DMS153 (cell line): ENCODE measurements at places on chromosomes 5 and 9.

- DNase-seq: no peak
Measured at GRCh38 chr5:136080483-136081216, 51.9 kb downstream of the TGFBI start.

- no peak for DNase-seq
Measured at GRCh38 chr9:126773004-126773607, 31.7 kb upstream of the ZBTB43 start.

- DNase-seq: no peak
Measured at GRCh38 chr5:142132916-142133315, 24.3 kb downstream of the NDFIP1 start.

- DNase-seq: no peak
Measured at GRCh38 chr5:78162253-78162862, 132.1 kb downstream of the AP3B1 start.

DNA sequence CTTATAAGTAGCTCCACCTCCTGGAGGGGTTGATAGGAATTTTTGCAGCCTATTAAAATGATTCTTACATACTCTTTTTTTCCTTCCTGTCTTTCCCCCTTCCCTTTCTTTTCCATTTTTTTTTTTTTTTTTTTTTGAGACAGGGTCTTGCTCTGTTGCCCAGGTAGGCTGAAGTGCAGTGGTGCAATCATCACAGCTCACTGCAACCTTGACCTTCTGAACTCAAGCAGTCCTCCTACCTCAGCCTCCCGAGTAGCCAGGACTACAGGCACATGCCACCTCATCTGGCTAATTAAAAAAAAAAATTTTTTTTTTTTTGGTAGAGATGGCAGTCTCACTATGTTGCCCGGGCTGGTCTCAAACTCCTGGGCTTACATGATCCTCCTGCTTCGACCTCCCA is 4.3 kb upstream of the TBC1D2 start:
- DNase-seq: no peak

- DNase-seq: no peak
Measured at GRCh38 chr5:133902511-133903118, 65.8 kb downstream of the C5orf15 start.

- DNase-seq: no peak
Measured at GRCh38 chr9:127935765-127936221, 1.9 kb downstream of the DPM2 start.

GRCh38 chr9:137373611-137373980 is 49.4 kb downstream of the EXD3 start:
- DNase-seq: no peak

- DNase-seq: no peak
Measured at GRCh38 chr9:117734523-117735314, 30.5 kb downstream of the TLR4 start.

DNA sequence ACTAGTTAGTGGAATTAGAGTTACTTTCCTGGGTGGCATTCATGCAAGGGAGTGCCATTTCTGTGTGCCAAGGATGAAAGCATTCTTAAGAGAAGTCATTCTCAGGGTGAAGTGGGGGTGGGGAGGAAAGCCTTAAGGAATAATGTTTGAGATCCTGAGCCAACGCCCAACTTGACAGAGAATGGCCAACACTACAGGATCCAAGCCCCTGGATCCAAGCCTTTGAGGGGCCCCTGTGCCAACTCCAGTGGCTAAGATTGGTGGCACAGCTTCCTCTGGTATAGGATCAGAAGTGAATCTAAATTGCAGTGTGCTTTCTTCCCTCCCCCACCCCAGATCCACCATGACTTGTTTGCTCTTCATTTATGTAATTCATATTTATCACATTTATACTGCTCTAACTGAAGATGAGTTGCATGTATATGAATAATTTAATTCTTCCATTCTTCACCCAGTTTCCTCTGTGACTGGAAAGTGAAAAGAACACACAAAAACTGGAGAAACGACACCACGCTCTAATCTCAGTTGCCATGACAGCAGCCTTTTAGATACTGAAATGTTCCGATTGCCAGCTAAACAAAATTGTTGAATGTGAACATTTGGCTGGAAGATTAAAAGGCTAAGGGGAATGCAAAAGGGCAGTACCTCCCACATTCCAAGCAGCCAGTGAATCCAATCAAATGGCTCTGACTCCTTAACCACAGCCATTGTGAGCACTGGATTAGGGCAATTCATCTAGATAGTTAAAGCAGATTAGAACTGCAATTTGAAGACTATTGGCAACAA is 4.5 kb downstream of the ZNF608 start:
- no peak for DNase-seq

- no peak for DNase-seq
Measured at GRCh38 chr9:35609001-35609819, 4.1 kb downstream of the TESK1 start.

GRCh38 chr9:131394464-131395156 is 724 bp downstream of the PRRC2B start:
- DNase-seq: no peak

DNA sequence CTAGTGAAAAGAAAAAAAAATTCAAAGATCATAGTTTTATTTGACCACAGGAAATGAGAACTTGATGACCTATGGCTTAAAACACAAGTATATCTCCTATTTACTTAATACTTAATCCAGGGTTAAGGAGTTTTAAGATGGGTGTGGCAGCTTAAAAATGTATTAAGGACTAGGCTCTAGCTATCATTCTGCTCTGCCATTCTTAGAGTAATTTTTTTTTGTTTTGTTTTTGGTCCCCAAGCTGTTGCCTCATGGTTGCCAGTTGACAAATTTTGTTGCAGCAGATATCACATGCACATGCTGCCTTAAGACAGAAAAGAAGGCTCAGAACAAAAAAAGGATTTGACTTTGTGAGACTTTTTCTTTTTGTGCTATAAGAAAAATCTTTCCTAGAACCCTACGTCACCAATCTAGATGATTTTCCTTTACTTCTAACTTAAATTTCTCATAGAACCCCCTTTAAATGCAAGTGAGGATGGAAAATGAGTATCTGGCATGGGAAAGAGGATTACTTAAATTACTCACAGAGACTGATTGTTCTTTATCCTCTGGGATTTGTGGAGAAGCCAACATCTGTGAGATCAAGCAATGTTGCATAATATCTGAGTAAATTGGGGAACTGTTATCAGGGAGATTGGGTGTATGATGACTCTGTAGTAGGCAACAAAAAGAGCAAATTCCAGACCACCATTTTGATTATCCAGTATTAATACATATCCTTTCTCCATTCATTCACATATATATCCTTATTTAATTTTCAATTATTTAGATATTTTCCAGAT is 364.7 kb upstream of the CD180 start:
- DNase-seq: no peak

DNA sequence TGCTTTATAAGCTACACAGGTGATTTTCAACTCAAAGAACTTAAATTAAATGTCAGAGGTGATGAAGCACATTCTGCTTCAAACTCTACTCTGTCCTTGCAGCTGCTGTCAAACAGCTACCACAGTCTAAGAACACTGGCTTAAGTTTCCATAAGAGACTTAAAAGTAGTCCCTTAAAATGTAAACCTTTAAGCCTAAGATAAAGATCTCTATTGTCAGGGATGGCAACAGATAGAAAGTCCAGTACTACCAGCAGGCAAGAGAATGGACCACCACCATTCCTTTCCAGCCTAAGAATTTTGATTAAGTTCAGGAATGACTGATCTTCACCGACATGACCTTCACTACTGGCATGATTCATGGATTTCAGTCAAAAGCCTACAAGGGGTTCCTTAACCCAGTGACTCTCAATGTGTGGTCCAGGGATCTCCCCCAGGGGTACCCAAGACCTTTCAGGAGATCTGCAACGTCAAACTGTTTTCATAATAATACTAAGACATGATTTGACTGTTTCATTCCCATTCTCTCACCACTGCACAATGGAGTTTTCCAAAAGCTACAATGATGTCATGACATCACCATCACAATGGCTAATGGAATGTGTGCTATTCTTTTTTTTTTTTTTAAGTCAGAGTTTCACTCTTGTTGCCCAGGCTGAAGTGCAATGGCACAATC is 41.1 kb upstream of the PLPP6 start:
- no peak for DNase-seq

DNA sequence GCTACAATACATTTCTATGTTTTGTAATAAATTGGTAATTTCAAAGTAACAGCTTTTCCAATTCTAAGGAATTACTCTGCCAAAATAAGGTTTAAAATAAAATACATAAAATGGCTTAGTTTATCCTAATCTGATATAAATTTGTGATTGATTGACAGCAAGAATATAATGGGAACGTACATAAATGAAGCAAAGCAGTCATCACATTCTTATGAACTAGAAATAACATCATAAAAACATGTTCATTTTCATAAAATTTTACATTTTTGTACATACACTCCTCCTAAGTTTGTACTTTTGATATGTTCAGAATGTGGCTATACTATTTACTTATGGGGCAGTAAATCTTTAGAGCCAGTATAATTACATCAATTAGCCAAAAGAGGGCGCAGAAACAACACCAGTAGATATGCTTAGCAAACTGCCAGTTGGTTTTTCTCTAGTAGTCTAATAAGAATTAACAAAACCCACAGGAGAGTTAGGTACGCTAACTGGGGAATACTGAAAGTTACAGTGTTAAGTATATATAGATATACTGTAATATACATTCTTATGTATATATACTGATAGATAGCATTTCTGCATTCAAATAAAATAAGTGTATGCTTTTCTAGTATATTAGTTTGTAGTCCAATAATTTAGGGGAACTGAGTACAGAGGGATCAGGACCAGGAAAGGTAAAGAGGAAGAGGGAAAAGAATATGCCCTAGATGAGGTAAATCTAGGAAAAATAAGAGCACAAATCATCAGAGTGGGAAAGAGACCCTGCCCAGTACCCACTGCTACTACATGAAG is 76.8 kb downstream of the ZDHHC21 start:
- DNase-seq: peak; percentile 39

DNA sequence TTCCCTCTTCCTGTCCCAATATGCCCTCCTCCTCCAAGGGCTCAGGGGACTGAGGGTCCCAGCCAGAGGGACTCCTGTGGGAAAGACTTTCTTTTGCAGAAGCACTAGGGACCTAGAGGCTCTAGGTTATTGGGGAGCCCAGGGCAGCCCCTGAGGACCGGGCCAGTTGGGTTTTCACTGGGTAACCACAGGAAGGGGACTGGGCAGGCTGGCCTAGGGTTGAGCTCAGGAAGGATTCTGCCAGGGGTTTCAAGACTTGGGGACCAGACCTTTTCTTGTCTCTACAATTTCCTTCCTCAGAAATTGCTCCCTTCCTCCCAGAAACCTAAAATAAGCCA is 24.4 kb upstream of the HMCN2 start:
- no peak for DNase-seq

DNA sequence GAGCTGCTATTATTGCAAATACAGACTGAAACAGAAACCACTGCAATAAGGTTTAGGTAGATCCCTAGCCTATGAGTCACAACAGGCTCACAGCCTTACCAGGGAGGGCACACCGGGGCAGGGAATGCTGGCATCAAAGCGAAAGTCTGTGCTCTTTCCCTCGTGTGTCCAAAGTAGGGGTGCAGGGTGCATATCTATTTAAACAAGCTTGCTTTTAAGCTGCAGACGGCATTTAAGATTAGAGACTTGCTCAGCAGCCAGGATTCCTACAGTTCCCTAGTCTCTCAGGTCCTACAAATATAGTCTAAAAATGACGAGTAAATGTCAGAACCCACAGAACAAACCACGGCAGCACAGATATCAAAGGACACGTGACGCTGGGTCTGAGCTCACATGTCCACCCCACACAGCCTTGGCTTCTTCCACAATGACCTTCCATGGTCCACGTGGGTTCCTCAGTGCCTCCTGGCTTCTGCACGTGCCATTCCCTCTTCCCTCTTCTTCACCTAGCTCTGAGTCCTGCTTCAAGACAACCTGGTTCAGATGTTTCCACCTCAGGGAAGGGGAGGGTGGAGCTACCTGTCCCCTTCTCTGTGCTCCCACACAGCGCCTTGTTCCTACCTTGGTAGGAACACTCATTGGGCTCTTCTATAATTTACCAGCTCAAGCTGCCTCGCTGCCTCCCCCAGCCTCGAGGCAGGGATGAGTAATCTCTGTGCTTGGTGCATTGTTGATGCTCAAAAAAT is 193.2 kb downstream of the MAPKAP1 start:
- no peak for DNase-seq

DNA sequence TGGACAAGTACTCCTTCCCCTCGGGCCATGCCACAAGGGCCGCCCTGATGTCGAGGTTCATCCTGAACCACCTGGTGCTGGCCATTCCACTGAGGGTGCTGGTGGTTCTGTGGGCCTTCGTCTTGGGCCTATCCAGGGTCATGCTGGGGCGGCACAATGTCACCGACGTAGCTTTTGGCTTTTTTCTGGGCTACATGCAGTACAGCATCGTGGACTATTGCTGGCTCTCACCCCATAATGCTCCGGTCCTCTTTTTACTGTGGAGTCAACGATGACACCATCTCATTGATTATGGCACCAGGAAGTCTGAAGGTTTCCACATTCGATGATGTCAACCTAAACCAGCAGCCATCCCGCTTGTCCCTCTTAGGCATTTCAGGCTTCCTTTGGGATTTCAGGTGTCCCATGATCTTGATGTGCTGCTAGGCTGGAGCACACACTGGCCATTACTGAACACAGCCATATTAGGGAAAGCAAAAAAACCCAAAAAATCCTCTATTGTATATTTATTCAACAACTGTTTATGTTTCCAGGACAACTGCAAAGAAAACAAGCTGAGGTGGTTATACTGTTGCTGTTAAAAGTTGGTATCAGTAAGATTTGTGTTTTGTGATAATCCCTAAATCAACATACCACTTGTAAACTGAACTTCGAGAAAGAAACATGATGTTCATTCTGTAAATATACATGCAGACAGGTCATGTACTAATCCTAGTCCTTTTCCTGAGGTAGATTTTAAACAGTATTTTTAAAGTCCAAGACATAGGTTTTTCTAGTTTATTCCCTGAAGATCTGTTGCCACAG is 1.1 kb downstream of the PLPP6 start:
- DNase-seq: peak; percentile 59

GRCh38 chr9:33329117-33329563 is 38.8 kb downstream of the NFX1 start:
- no peak for DNase-seq

DNA sequence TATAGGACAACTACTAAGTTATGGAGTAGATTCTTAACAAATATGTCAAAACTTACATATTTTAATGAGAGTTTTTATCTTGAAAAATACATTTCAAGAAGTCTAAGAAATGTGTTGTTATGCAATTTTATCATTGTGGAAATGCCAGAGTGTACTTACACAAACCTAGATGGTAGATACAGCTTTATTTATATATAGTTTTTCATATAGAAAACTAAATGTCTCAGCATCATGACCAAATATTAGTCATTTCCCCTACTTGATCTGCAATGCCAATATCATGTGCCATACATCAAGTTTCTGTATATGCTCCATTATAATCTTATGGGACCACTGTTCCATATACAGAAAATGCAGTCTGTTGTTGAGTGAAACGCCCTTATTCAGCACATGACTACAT is 28.7 kb downstream of the CAST start:
- DNase-seq: no peak
